ENCODE measurements at places on chromosomes 6 and 20.

DNA sequence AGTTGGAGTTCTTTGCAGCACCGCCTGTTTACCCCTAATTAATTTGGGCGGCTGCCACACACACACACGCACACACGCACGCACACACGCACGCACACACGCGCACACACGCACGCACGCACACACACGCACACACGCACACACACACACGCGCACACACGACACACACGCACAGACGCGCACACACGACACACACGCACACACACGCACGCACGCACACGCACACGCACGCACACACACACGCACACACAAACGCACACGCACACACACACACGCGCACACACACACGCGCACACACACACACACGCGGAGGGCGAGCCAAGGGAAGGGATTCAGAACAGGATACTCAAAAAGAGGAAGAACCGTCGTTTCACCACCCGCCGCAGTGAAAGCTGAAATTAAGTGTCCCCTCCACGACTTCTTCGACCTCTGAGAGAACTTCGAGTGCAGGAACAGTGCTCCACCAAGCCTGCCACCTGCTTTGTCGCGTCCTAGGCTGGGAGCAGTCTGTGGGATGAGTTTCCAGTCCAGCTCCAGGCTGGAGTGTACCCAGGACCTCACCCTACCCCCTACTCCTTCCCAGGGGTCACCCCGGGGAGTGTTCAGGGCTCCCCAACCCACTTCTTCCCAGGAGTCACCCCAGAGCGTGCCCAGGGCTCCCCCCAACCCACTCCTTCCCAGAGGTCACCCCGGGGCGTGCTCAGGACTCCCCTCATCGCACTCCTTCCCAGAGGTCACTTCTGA is 1.1 kb downstream of the RNASET2 start:
- no peak for DNase-seq

DNA sequence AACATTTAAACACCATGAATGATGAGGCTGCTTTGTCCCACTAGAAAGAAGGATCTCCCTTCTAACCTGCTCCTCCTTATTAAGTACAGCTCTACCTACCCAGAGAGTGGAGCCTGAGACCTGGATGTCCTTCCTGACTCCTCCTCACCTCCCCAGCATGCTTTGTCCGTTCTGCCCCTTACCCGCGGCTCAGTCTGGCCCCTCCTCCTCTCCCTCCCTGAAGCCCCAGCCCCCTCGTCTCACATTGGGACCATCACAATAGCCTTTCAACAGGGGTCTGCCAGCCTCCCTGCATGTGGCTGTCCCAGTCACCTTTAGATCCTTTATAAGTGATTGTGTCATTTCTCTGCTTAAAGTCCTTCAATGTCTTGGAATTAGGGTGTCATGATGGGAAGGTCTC is 72.5 kb downstream of the DZANK1 start:
- DNase-seq, result no peak

DNA sequence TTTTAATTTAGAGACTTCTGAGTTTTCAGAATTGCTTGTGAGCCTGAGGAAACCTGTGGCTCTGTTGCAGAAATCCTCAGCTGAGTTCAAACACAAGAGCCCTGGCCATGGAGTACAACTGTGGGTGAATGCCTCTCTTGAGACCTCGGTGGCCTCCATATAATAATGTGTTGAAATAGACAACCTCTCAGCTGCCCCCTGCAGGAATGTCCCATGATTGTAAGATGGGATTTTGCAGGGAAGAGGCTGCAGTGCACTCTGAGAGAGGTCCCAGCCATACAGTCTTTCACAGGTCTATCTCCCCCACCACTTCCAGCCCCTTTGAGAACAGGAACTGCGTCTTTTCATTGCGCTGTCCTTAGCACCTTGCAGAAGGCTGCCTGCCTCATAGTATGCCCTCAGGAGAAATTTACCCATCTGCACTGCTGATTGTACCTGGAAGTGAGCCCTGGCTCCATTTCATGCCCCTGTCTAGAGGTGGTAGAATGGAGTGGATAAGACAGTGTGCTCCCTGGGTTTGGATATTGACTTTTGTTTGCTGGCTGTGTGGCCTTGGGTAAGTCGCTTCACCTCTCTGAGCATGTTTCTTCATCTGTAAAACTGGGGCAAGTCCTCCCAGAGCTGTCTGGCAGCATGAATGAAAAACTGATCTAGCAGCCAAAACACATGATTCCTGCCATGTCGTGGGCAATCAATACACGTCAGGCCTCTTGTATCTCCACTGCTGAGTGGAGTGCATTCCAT is 16.8 kb upstream of the CDH22 start:
- DNase-seq, result no peak

DNA sequence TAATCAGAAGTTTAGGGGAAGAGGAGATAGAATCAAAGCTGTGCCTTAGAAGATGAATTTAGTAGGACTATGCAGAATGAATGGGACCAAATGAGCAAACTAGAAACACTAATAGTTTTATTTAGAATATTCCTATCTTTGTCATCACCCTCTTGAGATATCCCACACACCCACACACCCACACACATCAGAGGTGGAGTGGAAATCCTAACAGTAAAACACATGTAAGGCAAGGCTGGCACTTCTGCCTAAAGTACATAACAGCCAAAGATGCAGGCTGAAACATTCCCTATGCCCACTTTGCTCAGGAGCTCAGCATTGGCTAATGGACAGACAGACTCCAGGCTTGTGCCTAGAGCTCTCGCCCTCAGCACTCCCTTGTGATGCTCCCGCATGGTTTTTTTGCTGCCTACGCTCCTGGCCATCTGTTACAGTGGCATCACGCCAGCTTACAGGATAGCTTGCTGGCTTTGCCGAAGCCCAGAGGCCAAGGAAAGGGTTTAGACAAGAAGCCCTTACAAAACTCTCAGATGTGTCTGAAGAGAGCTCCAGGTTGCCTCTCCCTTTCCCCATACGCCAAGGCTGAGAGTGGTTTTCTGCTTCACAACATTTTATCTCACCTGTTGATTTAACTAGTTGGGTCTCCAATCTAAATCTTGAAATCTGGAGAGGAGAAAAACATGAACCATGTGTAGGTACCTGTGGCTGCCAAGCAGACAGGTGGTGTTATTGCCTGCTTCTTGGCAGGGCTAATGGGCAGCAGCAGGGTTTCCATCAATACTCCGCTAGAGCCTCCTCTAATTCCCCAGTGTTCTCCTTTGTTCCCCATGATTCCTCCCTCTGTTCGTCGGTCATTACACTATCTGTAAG is 282.6 kb upstream of the ID4 start:
- no peak for DNase-seq

DNA sequence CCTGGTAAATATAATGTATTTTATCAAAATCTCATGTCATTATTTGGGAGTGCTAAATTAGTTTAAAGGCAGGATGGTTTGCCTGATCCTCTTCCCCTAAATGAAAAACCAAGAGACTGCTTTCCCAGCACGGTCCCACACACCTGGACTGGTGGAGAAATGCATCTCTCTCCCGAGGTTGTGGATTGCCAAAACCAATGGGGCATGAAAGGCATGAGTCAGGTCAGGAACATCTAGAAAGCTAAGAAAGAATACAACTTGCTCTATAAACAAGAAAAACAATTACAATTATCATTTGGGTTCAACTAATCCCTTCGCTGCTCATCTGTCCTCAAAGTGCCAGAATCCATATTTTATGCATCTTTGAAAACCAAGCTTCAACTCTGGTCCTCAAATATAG is 308.3 kb upstream of the IRAK1BP1 start:
- no peak for DNase-seq

- DNase-seq, result no peak
These were observed 32.5 kb downstream of the DLL1 start for GRCh38 chr6:170258407-170258806.

- no peak for DNase-seq
These were observed 122.7 kb upstream of the AGPAT4 start for GRCh38 chr6:161396539-161396938.

DNA sequence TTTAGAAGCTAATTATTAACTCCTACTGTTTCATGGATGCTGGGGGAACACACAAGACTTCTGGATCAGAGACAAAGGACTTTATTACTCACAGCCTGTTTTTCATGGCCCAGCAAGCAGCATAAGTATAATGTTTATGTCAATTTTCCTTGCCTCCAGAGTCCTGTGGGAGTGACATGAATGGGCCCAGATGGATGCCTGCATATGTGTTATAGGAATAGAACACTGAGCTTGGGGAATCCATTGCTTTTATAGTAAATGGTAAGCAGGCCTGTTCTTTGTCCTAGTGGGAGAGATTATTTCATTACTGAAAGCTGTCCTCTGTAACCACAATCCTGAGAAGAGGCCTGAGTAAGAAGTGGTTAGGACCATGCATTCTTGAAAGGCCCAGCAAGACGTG is 25.6 kb downstream of the BLTP3A start:
- DNase-seq, result no peak

DNA sequence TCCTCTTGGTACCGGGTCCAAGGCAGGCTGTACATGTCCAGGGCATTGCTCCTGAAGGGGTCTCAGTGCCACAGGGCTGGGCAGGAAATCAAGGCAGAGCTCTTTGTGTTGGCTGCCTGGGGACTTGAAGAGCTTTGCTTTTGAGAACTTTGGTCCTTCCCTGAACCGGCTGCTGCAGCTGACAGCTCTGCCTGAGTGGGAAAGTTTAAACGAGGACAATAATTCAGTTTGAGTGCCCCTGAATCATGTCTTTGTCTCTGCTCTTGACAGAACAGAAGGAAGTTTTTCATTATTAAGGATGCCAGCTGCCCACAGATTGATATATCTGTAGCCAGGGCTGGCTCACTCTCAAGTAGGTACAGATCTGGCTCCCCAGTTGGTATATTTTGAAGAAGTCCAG is 56.1 kb downstream of the ANKRD6 start:
- DNase-seq, result no peak

- no peak for DNase-seq
These were observed 380.0 kb upstream of the GJE1 start for GRCh38 chr6:141752677-141753076.

- no peak for DNase-seq
These were observed 29.7 kb upstream of the INSM1 start for GRCh38 chr20:20338133-20338730.

DNA sequence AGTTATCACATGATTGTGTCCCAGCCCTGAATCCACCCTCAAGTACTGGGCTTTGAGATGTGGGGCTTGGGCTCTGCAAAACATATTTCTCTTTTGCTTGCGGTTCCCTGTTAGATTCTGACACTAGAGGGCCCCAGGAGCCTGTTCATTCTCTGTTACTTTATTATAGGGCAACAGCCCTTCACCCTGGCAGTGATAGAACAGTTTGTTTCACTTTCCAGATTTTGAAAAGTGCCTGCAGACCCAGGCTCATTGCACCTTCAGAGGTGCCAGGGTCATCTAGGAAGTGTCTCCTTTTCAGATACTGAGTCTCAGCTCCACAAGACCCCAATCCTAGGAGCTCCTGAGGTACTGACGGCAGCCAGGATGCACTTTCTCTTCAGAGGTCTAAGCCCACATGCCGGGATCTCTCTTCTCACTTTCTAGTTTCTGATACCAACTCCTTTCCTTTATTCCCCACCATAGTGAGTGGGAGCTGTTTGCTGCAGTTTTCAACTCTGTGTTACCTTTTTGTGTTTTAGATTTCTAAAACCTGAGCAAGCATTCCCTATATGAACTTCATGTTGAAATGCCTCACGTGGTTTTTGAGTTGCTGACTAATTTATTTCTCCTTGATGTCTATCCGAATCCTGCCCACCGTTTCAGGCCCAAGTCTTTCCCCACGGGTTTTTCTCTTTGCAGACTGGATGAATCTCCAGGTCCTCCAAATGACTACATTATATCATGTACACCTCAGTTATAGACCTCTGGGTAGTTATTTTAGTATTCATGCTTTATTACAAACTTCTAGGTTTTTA is 10.9 kb downstream of the ABT1 start:
- DNase-seq, result no peak

GRCh38 chr6:131999545-132000146 is 48.5 kb upstream of the CCN2 start:
- DNase-seq, result no peak

DNA sequence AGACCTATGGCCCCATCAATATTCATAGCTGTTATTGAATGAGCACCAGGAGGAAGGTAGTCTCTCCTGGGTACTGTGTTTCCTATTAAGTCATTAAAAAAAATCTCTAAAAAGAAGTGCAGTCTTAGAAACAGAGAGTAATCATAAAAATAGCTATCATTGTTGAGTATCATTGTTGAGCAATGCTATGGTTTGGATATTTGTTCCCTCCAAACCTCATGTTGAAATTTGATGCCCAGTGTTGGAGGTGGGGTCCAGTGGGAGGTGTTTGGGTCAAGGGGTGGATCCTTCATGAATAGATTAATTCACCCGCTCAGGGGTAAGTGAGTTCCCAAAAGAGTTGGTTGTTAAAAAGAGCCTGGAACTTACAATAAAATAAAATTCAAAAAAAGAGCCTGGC is 88.1 kb upstream of the IYD start:
- no peak for DNase-seq

GRCh38 chr6:6085928-6086668 is 79.4 kb upstream of the NRN1 start:
- DNase-seq, result no peak

- DNase-seq, result no peak
These were observed 26.3 kb downstream of the ALDH5A1 start for GRCh38 chr6:24520929-24521546.

- no peak for DNase-seq
These were observed 190.9 kb downstream of the LAMA2 start for GRCh38 chr6:129073691-129074395.

DNA sequence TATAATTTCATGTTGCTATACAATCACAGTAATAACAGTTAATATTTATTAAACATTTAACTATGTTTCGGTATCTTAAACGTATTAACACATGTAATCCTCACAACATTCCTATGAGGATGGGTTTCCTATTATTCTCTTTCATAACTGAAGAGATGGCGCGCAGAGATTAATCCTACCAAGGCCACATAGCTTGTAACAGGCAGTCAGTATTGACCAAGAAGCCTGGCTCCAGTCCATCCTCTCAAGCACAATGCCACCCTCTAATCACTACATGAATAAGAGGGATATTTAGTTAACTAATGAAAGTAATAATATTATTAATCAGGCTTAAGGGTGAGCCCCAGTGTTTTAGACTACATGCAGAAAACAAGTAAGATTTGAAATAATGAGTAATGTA is 149.7 kb upstream of the SIM1 start:
- no peak for DNase-seq

DNA sequence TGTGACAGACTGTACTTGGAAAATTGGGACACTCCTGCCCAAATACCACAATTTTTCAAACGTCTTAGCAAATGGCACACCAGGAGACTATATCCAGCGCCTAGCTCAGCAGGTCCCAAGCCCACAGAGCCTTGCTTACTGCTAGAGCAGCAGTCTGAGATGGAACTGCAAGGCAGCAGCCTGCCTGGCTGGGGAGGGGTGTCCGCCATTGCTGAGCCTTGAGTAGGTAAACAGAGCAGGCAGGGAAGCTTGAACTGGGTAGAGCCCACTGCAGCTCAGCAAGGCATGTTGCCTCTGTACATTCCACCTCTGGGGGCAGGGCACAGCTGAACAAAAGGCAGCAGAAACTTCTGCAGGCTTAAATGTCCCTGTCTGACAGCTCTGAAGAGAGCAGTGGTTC is 1003.3 kb upstream of the MAP3K7 start:
- DNase-seq, result no peak

GRCh38 chr6:152089992-152090391 is 282.5 kb downstream of the ESR1 start:
- no peak for DNase-seq

- DNase-seq, result no peak
These were observed 101.6 kb downstream of the MTFR2 start for GRCh38 chr6:136148523-136148922.

Data from esophagus muscularis mucosa (tissue), 4 donors.